Osteocyte (in vitro differentiated cells): ENCODE measurements at places on chromosomes 2 and 18. TPM values are rescaled to one million over a fixed set of nuclear protein-coding genes. Genes with fewer than 3 reads are reported as not detected.

Gene RASGRP3
- 2.1 and 3.3 TPM in 2 replicates for total RNA-seq

Gene CHRNG
- total RNA-seq = not detected in 2 replicates

GRCh38 chr18:24315170-24315569, 82.5 kb downstream of the OSBPL1A start:
- no peak overlapping the region for H3K27ac ChIP-seq
- H3K36me3 ChIP-seq = peaks cover 17% of the 10 kb centered on the region
- DNase-seq = no peak

- no peak for DNase-seq
- peaks cover 44% of the 10 kb centered on the region for H3K4me1 ChIP-seq
- peak overlapping the region; percentile 52 for H3K27ac ChIP-seq
- no peak overlapping the region for H3K4me3 ChIP-seq
Measured at GRCh38 chr2:222912117-222912516, 51.3 kb downstream of the ACSL3 start.

GRCh38 chr2:209609531-209609930, 162.1 kb upstream of the UNC80 start:
- H3K27me3 ChIP-seq = peaks cover 15% of the 10 kb centered on the region
- H3K27ac ChIP-seq = no peak overlapping the region
- H3K4me3 ChIP-seq = no peak overlapping the region
- H3K36me3 ChIP-seq = no peaks in the 10 kb centered on the region
- DNase-seq = no peak

DNA sequence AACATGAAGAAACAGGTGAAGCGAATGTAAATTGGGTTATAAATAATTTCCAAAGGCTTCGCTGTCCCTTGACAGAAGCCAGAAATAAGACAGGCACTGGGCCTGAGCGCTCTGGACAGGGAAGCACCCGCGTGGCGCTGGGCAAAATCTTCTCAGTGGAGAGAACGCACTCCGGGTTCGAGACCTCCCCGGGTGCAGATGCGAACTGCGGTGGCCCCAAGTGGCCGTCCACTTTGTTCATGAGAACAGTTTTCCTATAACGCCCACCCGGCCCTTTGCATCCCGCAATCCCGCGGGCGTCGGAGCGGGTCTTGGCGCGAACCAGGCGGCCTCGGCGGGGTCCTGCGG, 651 bp upstream of the DPYSL5 start:
- no peak overlapping the region for H3K27ac ChIP-seq
- peak overlapping the region; percentile 54 for H3K4me3 ChIP-seq
- DNase-seq = no peak

DNA sequence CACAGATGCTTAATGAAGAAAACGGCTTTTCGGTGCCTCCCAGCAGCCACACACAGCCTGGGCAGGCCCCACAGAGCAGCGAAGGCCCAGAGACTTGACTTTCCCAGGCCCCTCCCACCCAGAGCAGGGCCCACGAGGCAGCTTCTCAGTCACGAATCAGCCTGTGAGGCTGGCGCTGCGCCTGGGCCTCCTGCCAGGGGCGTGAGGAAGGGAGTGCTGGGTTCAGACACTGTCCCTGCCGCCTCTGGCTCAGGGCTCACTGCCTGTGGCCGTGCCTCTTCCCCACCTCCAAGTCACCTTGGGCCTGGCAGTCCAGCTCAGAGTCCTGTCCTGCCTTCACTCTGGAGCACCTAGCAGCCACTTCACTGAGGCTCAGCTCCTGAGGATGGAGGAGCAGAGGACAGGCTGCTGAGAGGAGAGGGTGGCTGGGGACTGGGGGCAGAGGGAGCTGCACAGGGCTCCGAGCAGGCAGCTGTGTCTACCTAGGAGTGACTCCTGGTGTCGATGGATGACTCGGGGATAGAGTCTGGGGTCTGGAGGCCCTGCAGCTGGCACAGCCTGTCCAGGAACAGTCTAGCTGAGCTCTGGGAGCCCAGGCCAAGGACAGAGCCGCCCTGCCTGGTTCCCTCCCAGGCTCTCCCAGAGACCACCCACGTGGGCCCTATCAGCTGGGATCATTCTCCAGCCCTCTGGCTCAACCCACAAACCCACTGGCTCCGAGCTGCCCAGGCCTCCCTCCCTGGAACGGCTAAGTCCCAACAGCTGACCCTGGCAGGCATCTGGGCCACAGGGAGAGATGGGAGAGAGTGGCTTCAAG, 36.4 kb upstream of the FOSL2 start:
- H3K36me3 ChIP-seq = no peaks in the 10 kb centered on the region
- H3K27me3 ChIP-seq = no peaks in the 10 kb centered on the region
- no peak for DNase-seq
- H3K27ac ChIP-seq = peak overlapping the region; percentile 80
- H3K4me3 ChIP-seq = no peak overlapping the region
- peaks cover 55% of the 10 kb centered on the region for H3K4me1 ChIP-seq

DNA sequence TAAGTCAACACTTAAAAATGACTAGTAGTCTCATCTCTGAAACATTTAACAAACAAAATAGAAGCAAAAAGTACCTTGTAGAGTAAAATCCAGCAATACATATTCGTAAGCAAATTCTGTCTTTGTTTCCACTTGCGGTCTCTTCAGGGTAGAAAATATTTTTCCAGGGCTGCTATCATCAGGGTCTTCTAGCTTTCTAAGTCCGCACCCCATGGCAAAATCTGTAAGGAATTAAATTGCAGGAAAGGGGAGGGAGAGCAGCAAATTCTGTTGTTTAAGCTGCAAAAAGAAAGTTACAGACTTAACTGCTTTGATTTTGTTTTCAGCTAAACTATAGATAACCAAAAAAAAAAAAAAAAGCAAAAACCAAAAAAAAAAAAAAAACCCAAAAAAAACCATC, at the start of gene RFTN2:
Gene RFTN2, minus strand, starts transcription at position 342 of the 400 bp plus-strand sequence. Its CDS starts 129 bp downstream, at position 213.
- peak within 1 kb of the TSS; percentile 98 for H3K27ac ChIP-seq
- peak within 1 kb of the TSS; percentile 80 for H3K4me3 ChIP-seq
- no peaks in the 10 kb centered on the region for H3K27me3 ChIP-seq
- H3K36me3 ChIP-seq = peaks cover 17% of the 10 kb centered on the region
- H3K4me1 ChIP-seq = peaks cover 44% of the 10 kb centered on the region

GRCh38 chr18:77071711-77072292, 60.8 kb downstream of the MBP start:
- peaks cover 2% of the 10 kb centered on the region for H3K36me3 ChIP-seq
- peak overlapping the region; percentile 91 for H3K27ac ChIP-seq
- peak overlapping the region; percentile 28 for H3K4me3 ChIP-seq
- H3K27me3 ChIP-seq = no peaks in the 10 kb centered on the region
- peaks cover 77% of the 10 kb centered on the region for H3K4me1 ChIP-seq

DNA sequence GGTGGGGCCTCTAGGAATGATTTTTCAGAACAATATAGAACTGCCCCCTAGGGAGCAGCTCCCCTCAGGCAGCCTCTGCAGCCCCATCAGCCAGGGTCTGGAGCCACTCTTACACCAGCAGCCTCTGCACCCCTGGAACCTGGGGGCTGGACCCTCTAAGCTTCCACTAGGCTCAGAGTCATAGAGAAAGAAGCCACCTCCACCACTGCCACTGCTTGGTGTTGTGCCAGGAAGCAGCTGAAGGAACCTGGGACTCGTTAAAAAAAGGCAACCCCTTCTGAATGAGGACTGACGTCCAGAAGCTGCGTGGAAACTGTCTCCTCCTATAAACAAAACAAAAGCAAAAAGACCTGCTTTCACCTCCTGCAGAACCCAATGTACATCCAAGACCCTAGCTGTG, 98.1 kb upstream of the HS6ST1 start:
- peaks cover 1% of the 10 kb centered on the region for H3K4me1 ChIP-seq
- H3K36me3 ChIP-seq = no peaks in the 10 kb centered on the region
- H3K27ac ChIP-seq = no peak overlapping the region
- DNase-seq = peak; percentile 56

Gene KANSL3
- 44.2 and 45.8 TPM in 2 replicates for total RNA-seq

- no peak overlapping the region for H3K27ac ChIP-seq
- H3K4me1 ChIP-seq = peaks cover 14% of the 10 kb centered on the region
- H3K36me3 ChIP-seq = no peaks in the 10 kb centered on the region
Measured at GRCh38 chr2:10272464-10272863, 30.2 kb upstream of the HPCAL1 start.

DNA sequence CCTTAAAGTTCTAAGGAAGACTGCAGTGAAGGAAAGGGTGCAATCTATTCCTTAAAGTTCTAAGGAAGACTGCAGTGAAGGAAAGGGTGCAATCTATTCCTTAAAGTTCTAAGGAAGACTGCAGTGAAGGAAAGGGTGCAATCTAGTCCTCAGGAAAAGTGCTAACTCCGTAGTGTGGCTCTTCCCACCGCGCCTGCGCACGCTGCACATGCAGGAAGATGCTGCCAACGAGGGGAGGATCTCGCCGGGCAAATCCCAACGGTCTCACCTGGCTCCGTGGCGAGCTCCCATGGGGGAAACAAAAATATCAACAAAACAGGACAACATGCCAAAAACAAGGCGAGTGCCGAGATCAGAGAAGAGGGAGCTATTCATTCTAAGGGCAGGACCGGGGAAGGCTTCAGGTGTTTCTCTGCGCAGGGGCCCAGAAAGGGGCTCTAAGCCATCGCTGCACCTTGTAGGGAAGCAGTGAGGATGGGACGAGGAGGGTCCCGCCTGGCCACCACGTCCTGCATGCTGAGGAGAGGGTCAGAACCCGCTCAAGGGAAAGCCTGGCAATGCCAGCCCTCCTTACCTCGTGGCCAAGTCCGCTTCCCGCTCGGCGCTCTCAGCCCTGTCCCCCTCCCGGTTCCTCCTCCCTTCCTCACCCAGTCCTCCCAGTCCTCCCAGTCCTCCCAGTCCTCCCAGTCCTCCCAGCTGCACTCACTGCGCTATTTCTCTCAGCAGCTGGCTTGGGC, 24.5 kb downstream of the TIMM21 start:
- peak; percentile 76 for DNase-seq
- H3K27ac ChIP-seq = no peak overlapping the region
- peaks cover 29% of the 10 kb centered on the region for H3K27me3 ChIP-seq

Gene HMSD
- not detected in 2 replicates for total RNA-seq

DNA sequence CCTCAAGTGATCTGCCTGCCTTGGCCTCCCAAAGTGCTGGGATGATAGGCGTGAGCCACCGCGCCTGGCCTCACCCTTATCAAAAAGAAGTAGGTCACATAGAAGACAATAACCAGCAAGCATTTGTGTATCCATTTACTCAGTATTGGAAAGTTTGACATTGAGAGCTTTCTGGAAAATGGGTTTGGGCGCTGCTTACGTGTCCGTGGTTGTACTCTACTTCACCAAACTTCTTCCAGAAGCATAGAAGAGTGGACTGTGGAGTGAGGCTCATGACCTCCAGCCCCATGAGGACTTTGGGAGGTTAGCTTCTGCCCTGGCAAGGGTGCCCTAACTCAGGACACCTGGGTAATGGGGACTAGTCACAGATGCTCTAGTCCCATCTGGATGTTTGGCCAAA, 3.7 kb upstream of the ODC1 start:
- no peak for DNase-seq
- H3K27ac ChIP-seq = no peak overlapping the region
- peaks cover 37% of the 10 kb centered on the region for H3K4me1 ChIP-seq
- H3K4me3 ChIP-seq = no peak overlapping the region
- no peaks in the 10 kb centered on the region for H3K36me3 ChIP-seq

Gene CCDC74B
- 1.7 and 2.2 TPM in 2 replicates for total RNA-seq

DNA sequence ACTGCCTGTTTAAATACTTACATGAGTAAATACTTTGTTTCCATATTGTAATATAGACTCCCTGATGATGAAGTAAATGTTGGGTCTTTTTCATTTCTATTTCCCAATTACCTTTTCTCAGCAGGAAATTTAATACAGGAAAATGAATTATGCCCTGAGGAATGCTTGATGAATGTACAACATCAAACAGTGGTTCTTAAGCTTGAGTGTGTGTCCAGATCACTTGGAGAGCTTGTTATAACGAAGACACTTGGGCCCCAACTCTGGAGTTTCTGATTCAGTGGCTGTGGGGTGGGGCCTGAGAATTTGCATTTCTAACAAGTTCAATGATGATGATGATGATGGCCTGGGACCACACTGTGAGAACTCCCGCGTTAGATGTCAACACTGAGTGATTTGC, 7.1 kb upstream of the ME2 start:
- H3K36me3 ChIP-seq = no peaks in the 10 kb centered on the region
- H3K4me1 ChIP-seq = peaks cover 14% of the 10 kb centered on the region
- no peak overlapping the region for H3K27ac ChIP-seq
- peaks cover 8% of the 10 kb centered on the region for H3K27me3 ChIP-seq

Gene LRATD1
- not detected in 2 replicates for total RNA-seq

GRCh38 chr2:71850306-71850801, 297.3 kb downstream of the CYP26B1 start:
- H3K27ac ChIP-seq = no peak overlapping the region
- peak; percentile 25 for DNase-seq
- no peak overlapping the region for H3K4me3 ChIP-seq
- H3K4me1 ChIP-seq = peaks cover 7% of the 10 kb centered on the region
- H3K36me3 ChIP-seq = no peaks in the 10 kb centered on the region

- H3K27me3 ChIP-seq = no peaks in the 10 kb centered on the region
- H3K36me3 ChIP-seq = no peaks in the 10 kb centered on the region
- DNase-seq = no peak
- peaks cover 32% of the 10 kb centered on the region for H3K4me1 ChIP-seq
Measured at GRCh38 chr2:141020346-141020745, 1110.5 kb downstream of the LRP1B start.

DNA sequence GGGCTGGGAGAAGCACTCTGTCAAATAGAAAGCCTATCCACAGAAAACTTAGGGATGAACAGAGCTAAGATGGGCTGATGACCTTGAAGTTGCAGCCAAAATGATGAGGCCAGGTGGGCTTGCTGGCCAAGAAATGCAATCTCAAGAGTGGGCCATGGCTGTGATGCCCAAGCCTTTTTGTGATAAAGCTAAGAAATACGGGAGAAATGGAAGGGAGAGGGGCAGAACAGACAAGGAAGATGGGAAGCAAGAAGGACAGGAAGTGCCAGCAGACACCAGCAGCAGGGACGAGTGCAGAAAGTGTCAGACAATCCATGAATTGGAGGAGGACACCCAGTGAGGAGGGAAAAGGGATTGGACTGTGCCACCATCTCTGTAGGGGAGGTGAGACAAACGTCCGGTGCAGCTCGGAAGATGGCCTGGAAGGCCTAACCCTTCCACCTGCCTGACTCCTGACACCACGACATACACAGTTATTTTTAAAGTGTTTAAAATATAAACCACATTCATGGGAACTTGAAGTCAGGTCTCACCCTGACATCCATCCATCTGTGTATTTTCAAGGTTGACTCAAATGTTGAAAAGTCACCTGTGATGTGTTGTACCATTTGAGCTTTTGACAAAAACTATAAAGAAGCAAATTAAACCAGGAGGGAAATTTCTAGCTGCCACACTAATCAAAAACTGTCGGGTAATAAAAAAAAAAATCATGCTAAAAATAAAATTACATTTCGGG, 105.5 kb downstream of the BCL2 start:
- no peak for DNase-seq
- no peak overlapping the region for H3K4me3 ChIP-seq
- no peak overlapping the region for H3K27ac ChIP-seq
- H3K36me3 ChIP-seq = no peaks in the 10 kb centered on the region

Gene CD207
- not detected in 2 replicates for total RNA-seq

DNA sequence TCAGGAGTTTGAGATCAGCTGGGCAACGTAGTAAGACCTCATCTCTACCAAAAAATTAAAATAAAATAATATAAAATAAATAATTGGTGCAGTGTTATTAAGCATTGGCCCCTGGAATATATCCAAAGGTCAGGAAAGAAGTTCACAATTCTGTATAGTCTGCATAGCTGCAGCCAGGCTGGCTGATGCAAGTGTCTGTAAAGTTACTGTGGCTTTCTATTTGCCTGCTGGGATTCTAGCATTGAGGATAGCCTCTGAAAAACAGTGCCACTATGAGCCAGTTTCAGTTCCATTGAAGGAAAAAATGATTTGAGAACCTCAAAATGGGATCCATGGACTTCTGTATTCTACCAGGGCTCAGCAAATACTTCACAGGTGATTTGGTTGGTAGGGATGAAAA, 208.6 kb downstream of the PARD3B start:
- H3K27ac ChIP-seq = peak overlapping the region; percentile 86
- H3K36me3 ChIP-seq = no peaks in the 10 kb centered on the region
- H3K27me3 ChIP-seq = no peaks in the 10 kb centered on the region
- no peak overlapping the region for H3K4me3 ChIP-seq
